ENCODE measurements at places on chromosomes 7 and 10.
A peak's percentile ranks its signal among the peaks of the same experiment; 100 is the strongest.

GRCh38 chr10:4748491-4749270 is 77.3 kb upstream of the AKR1E2 start:
- no peak for DNase-seq

GRCh38 chr7:138892812-138893211 is 88.4 kb downstream of the KIAA1549 start:
- DNase-seq, result no peak

DNA sequence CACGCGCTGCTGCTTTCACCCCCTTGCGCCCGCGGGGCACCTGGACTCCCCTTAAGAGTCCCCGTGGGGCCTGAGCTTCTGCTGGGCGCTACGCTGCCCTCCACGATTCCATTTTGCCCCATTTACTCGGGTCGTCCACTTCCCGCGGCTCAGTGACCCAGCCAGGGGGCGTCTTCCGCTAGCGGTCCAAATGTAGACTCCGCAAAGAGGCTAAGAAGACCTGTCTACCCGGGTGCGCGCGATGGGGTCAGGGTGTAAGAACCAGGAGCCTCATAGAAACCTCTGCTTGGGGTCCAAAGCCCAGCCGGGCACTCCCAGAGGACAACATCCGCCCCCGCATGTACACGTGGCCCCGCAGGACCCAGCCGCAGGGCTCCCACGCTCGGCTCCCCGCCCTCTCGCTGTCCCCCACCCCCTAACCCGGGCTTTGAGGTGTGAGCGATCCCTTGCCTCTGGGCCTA is 5.2 kb upstream of the HMX2 start:
- DNase-seq, result no peak

GRCh38 chr7:33794959-33795358 is 110.4 kb upstream of the BMPER start:
- DNase-seq, result no peak

DNA sequence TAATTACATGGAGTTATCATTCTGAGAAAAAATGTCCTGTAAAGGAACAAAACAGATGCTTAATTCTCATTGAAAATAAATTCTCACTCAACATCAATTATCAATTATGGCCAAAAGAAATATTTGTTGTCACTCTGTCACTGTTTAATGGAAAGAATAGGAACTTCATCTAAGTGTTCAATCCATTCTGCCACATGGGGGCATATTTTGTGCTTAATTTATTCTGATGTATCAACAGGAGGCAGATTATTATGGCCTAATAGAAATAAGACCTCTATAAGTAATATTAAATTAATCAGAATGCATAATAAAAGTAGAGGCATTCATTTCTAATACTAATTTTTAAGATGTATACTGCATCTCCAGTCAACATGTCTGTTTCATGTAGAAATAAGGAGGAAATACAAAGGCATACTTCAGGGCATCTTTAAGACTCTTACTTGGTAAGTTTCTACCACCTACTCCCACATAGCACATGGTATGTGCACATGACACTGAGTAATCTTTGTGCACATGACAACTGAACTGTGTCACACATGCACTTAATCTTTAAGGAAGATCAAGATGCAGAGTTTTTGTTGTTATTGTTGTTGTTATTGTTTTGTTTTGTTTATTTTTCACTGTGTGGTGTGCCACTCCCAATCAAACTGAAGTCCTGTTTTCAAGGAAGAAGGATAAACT is 420.4 kb upstream of the SEMA3A start:
- no peak for DNase-seq

DNA sequence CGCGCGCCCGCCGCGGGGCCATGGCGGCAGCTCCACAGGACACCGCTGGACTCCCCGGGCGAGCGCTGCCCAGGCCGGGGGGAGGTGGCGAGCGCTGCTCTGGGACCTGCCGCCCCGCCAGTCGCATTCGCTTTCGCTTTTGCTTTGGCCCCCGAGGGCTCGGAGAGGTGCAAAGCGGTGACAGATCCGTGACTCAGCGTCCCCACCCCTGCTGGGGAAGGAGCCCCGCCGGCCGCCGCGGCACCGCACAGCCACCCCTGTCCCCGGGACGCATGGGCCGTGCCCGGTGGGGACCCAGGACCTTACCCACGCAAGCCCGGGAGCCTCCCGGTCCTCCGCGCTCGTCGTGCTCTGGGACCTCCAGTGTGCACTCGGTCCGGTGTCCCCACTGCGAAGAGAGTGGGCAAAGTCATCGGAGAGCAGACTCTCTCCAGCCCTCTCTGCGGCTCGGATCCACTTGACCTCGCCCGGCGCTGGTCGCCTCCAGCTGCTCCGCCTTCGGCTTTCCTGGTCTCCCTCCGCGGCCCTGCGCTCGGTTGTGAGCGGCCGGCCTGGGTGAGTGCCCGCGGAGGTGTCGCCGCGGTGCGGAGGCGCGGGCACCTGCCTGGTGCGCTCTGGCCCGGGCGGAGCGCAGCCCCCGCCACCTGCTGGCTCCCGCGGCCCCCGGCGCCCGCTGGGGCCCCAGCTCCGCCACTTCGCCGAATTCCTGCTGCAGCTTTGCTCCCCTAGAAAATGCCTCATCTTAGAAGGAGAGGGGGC is at the start of gene IL15RA:
IL15RA (minus strand) TSS at position 73 of the 759 bp plus-strand sequence; CDS start at position 22, 51 bp downstream.
- DNase-seq, result peak; percentile 58

DNA sequence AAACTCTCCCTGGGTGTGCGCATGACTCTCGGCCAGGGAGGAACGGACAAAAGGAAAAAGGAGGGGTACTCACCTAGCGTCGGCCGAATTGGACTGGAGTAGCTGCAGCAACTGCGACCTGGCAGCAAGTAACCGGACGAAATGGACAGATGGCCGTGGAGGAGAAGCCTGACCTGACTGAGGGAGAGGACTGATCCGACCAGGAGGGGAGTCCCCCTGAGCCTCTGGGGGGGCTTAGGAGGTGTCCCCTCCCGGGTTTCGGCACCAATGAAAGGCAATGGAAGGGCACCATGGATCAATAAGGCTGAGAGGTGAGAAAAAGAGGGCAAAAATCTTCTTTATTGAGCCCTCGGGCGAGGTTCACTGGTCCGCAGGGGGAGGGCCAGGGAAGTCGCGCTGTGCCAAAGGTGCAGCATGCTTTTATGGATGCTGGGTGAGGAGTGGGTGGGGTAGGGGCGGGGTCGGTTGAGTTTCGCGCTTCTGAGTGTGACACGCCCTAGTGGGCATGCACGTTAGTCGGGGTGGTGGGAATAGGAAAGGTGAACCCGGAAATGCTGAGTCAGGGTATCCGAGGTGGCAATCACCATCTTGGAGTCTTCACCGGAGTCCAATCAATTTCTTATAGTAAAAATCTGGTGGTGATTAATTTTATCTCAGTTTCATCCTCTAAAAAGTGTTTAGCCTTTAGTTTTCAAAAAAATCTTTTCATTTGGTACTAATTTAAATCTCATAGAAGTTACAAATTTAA is 638.5 kb upstream of the DPP6 start:
- no peak for DNase-seq

DNA sequence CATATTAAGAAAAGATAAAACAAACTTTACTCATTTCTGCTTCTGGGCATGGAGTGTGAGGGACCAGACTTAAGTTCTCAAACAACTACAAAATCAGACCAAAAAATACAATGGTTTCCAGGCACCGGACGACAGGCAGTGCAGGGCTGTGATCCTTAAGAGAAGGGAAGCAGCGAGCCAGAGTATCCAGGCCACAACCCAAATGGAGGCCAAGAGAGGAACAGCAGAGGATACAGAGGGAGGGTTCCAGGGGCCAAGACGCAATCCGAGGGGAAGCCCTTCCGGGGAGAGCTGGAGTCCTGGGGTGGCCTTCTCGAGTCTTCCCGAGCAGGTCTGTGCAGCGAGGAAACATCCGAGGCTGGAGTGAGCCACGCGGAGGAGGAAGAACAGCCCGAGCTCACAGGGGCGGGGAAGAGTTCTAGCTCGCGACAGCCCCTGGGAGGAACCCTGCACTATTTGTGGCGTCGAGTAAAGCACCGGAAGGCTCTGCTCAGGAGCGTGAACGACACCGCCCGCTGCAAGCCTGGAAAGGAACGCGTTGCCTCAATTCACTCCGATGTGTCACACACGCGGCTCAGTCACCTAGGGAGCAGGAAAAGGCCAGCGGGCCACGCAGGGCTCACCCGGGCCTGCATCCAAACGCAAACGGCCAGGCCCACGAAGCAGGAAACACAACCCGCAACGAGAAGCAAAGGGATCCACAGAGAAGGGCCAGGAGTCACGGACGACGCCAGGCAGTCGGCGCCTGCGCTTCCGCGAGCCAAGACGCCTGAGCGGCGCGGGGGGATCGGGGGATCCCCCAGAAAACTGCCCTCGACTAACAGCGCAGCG is 933 bp upstream of the RNF32 start:
- no peak for DNase-seq

DNA sequence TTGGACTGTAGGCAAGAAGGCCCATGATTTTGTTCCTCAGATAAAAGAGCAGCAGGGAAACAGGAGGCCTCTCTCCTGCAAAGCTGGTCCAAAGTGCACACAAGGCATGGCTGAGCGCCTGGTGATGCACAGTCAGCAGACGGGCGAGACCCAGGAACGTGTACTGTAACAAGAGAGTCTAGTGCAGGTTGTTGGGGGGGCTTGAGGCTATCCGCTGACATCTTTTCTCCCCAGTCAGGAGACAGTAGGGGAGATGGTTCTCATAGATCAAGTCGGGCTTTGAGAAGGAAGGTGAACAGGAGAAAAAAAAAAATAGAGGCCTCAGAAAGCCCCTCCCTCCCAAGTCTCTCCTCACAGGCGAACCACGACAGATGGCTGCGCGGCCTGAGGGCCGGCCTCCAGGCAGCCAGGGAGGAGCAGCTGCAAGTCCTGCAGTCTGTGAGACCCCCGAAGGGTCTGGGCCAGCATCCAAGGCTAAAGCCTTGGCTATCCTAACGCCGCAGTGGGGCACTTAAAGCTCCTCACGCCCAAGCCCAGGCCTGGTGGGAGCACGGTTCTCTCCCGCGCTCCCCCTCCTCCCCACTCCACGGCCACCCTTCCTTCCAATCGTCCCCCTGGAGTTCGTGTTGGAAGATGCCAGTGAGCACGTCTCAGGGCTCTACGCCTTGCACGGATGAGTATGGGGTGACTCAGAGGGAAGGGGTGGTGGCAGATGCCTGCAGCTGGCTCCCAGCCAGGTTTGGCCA is 68.3 kb downstream of the PRKAG2 start:
- DNase-seq, result no peak

GRCh38 chr7:139284252-139284896 is 53.3 kb downstream of the UBN2 start:
- DNase-seq, result no peak

- DNase-seq, result peak; percentile 7
These were observed 32.2 kb downstream of the VWA2 start for GRCh38 chr10:114271075-114271778.

DNA sequence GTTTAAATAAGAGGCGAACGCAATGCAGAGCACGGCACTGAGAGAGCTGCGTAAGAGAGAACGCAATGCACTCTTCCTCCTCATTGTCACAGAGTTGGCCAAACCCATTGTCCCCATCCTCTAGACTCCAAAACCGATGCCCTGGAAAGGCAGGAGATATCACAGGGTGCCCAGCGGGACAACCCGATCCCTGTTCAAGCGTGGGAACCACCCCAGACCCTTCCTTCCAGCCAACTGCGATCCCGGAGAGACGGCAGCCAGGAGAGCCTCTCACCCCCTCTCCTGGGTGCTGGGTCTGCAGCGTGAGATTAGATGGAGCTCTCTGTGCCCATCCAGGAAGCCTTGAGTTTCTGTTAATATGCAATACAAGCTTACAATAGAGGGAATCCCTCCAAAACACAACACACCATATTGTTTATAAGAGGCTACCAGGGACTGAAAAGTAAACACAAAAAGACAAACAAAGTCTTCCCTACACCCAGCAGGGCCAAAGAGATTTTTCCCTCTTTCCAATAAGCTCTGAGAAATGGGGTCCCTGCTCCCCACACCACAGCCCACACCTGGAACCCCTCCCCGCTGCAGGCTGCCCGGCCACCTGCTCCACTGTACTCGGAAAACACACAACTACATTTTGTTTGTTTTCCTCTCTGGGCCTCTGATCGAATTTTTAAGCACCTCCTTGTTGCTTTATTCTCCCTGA is 187.6 kb downstream of the ADARB2 start:
- DNase-seq, result no peak

DNA sequence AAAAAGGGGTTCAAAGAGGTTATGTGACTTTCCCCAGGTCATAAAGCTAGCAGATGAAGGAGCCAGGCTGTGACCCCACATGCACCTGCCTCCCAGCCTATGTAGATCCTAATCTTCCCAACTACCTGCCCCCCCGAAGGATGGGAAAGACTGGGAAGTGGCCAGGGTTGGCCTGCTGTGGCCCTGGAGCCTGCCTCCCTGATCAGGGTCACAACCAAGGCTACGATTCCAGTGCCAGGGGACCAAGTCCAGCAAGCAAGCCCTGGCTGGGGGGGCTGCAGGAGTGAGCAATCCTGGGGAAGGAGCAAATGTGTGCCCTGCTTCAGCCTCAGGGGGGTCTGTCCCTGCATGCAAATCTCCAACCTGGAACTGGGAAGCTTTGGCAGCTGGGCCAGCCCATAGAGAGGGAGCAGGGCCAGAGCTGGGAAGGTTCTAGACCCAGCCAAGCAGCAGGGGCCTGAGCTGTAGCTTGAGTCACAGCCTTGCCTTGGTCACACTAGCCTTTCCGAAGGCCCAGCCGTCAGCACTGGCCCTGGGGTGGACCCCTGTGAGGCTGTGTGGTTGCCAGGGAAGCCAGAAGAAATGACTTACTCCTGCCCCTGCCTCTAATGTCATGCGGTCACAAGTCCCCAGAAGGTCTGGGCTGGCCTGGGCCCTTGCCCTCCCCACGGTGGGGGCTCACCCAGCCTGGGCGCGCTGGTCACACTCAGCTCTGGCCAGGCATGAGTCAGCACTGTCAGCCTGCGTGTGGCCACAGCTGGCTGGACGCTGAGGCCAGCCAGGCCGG is 96.4 kb upstream of the ZMIZ1 start:
- no peak for DNase-seq

DNA sequence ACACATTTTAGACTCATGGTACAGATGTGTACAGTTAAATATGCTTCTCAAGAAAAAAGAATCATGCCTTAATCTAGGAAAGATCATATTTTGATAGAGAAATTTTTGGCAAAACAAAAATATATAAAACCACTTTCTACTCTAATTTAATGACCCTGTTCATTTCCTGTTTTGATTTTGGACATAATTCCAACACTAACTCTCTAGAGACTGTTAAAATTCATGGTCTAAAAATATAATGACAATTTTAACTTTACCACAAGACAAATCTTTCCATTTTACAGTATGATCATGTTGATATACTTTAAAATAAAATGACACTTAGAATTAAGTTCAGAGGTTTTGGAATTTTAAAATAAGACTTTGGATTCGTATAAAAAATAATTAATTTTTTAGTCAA is 45.2 kb downstream of the PRKG1 start:
- no peak for DNase-seq

- no peak for DNase-seq
These were observed 80.4 kb downstream of the ZNRF2 start for GRCh38 chr7:30364773-30365172.

GRCh38 chr7:91083855-91084644 is 180.2 kb upstream of the FZD1 start:
- no peak for DNase-seq

All from LNCaP clone FGC (cell line).